ENCODE measurements at places on chromosomes 16 and 17. TPM values are rescaled to one million over a fixed set of nuclear protein-coding genes. Genes with fewer than 3 reads are reported as not detected.

GRCh38 chr17:66465701-66466100 lies 163.3 kb downstream of the PRKCA start:
- no peaks in the 10 kb centered on the region for H3K27me3 ChIP-seq
- peaks cover 26% of the 10 kb centered on the region for H3K4me1 ChIP-seq
- H3K4me3 ChIP-seq: no peak overlapping the region
- DNase-seq: no peak
- H3K27ac ChIP-seq: no peak overlapping the region

DNA sequence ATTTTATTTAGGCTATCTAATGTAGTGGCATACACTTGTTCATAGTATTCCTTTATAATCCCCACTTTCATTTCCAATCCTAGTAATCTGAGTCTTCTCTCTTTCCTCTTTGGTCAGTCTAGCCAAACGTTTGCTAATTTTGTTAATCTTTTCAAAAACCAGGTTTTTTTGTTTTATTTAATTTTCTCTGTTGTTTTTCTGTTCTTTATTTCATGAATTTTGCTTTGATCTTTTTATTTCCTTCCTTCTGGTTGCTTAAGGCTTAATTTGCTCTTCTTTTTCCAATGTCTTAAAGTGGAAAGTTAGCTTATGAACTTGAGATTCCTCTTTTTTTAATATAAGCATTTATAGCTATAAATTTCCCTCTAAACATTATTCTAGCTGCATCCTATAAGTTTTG lies 68.9 kb downstream of the NACA2 start:
- H3K4me3 ChIP-seq: no peak overlapping the region
- DNase-seq: no peak
- no peaks in the 10 kb centered on the region for H3K36me3 ChIP-seq
- H3K27ac ChIP-seq: no peak overlapping the region

GRCh38 chr17:16467044-16467443 lies 24.9 kb downstream of the LRRC75A start:
- H3K4me1 ChIP-seq: peaks cover 17% of the 10 kb centered on the region
- DNase-seq: no peak
- H3K4me3 ChIP-seq: no peak overlapping the region
- no peaks in the 10 kb centered on the region for H3K36me3 ChIP-seq

- peak overlapping the region; percentile 16 for H3K27ac ChIP-seq
- H3K27me3 ChIP-seq: no peaks in the 10 kb centered on the region
- H3K4me3 ChIP-seq: no peak overlapping the region
- H3K36me3 ChIP-seq: no peaks in the 10 kb centered on the region
- no peaks in the 10 kb centered on the region for H3K4me1 ChIP-seq
- no peak for DNase-seq
These were observed 6.5 kb downstream of the BMERB1 start for GRCh38 chr16:15440852-15441251.

- H3K27ac ChIP-seq: no peak overlapping the region
- no peaks in the 10 kb centered on the region for H3K36me3 ChIP-seq
- peaks cover 15% of the 10 kb centered on the region for H3K4me1 ChIP-seq
- no peak overlapping the region for H3K4me3 ChIP-seq
- no peaks in the 10 kb centered on the region for H3K27me3 ChIP-seq
These were observed 30.6 kb downstream of the LYRM1 start for GRCh38 chr16:20931066-20931600.

- H3K27ac ChIP-seq: no peak overlapping the region
- H3K36me3 ChIP-seq: no peaks in the 10 kb centered on the region
- no peaks in the 10 kb centered on the region for H3K4me1 ChIP-seq
- DNase-seq: no peak
- H3K4me3 ChIP-seq: no peak overlapping the region
- H3K27me3 ChIP-seq: peaks cover 50% of the 10 kb centered on the region
These were observed 35.8 kb upstream of the LHX1 start for GRCh38 chr17:36901506-36901905.

DNA sequence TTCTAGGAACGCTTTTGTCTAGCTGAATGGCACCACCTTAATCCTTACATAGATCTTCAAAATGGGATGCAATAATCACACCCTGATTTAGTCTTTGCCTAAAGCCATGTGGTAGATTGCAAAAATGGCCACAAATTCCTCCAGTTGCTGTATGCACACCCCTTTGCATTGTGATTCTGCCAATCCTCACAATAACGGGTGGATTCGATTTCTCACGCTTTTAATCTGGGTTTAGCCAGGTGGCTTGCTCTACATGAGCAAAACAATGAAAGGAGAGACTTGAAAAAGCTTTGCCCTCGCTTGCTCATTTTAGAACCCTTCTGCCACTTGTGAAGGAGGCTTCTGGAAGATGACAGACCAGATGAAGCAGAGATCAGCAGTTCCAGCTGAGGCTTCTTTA lies 50.3 kb upstream of the B4GALNT2 start:
- DNase-seq: no peak
- H3K27me3 ChIP-seq: peaks cover 59% of the 10 kb centered on the region
- H3K4me3 ChIP-seq: no peak overlapping the region
- no peaks in the 10 kb centered on the region for H3K36me3 ChIP-seq
- no peak overlapping the region for H3K27ac ChIP-seq
- no peaks in the 10 kb centered on the region for H3K4me1 ChIP-seq

DNA sequence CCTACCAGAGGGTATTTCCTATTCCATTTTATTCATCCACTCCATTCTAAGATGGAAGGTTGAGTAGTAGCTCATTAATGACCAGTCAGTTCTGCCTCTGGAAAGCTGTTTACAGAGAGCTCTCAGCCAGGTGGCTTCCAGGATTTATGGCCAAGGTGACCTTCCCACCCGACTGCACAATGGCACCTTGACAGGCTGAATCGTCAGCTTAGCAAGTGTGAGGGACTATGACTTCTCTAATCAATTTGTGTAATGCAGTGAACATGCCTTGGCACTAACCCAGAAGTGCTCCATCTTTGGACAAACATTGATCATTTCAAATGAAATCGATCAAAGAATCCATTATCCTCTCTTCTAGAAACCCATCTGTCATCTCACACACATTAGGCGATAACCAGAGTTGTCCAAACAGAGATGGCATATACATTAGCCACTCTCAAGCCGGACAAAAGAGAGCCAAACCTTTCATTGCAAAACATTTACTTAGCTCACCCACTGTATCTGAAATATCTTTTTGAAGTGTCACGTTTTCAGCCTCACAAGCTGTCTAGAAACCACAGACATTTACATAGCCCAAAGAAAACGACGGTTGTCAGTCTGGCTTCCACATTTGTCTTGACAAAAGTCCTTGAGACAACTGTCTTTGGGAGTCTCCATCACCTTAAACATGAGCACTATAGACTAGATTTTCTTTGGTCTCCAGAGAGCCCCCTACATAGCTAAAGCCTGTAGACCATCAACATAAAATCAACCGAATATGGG lies 35.6 kb downstream of the CLEC3A start:
- H3K36me3 ChIP-seq: no peaks in the 10 kb centered on the region
- no peak overlapping the region for H3K27ac ChIP-seq
- peaks cover 5% of the 10 kb centered on the region for H3K27me3 ChIP-seq
- no peak overlapping the region for H3K4me3 ChIP-seq
- H3K4me1 ChIP-seq: no peaks in the 10 kb centered on the region

- peak overlapping the region; percentile 84 for H3K27ac ChIP-seq
- H3K27me3 ChIP-seq: no peaks in the 10 kb centered on the region
- no peak overlapping the region for H3K4me3 ChIP-seq
- no peaks in the 10 kb centered on the region for H3K36me3 ChIP-seq
- peak; percentile 75 for DNase-seq
These were observed 22.5 kb downstream of the CCR7 start for GRCh38 chr17:40542558-40543411.

DNA sequence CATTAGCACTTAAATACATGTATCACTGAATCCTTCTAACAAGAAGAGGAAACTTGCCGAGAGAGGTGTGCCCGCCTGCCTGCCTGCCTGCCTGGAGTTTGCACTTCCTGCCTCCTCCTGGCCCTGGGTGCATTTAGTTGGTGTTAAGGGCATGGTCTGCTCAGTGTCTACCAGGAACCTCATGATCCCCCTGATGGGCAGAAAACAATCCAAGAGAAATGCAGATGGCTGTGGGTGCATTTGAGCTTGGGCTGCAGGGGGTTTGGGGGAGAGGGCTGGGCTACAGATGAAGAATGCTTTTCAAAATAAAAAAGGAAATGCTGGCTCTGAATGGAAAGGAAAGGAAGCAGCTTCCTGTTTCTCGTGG lies 10.1 kb downstream of the KSR1 start:
- H3K4me3 ChIP-seq: peak overlapping the region; percentile 25
- no peaks in the 10 kb centered on the region for H3K27me3 ChIP-seq
- peaks cover 9% of the 10 kb centered on the region for H3K4me1 ChIP-seq
- DNase-seq: no peak

GRCh38 chr17:3506054-3506453 lies 30.3 kb downstream of the ASPA start:
- DNase-seq: no peak
- H3K27ac ChIP-seq: no peak overlapping the region
- H3K4me1 ChIP-seq: peaks cover 1% of the 10 kb centered on the region
- no peaks in the 10 kb centered on the region for H3K27me3 ChIP-seq
- no peaks in the 10 kb centered on the region for H3K36me3 ChIP-seq

- no peak for DNase-seq
- H3K27ac ChIP-seq: no peak overlapping the region
- H3K27me3 ChIP-seq: no peaks in the 10 kb centered on the region
- peaks cover 13% of the 10 kb centered on the region for H3K4me1 ChIP-seq
These were observed 85.8 kb downstream of the SOCS1 start for GRCh38 chr16:11170201-11170600.

DNA sequence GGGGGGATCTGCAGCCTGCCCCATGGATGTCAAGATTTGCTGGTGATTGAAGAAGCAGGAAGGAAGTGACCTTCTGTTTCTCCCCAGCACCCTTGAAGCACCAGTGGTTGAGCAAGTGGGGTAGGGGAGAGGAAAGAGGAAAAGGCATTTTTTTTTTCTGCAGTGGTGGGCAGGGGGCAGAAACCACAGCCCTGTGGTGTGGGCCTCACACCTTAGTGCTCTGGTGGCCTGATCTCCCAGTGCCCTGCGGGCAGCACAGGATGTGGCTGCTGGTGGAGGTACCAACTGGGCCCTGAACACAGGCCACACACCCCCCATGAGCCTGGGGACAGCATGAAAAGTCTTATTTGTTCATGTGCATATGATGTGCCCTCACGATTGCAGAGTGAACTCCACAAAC lies 7.1 kb downstream of the ITGAD start:
- H3K27ac ChIP-seq: no peak overlapping the region
- H3K4me3 ChIP-seq: no peak overlapping the region
- H3K4me1 ChIP-seq: no peaks in the 10 kb centered on the region
- H3K36me3 ChIP-seq: no peaks in the 10 kb centered on the region
- no peak for DNase-seq
- H3K27me3 ChIP-seq: no peaks in the 10 kb centered on the region

- H3K4me3 ChIP-seq: no peak overlapping the region
- no peaks in the 10 kb centered on the region for H3K4me1 ChIP-seq
- no peak overlapping the region for H3K27ac ChIP-seq
These were observed 2.7 kb upstream of the GJC1 start for GRCh38 chr17:44832805-44833204.

DNA sequence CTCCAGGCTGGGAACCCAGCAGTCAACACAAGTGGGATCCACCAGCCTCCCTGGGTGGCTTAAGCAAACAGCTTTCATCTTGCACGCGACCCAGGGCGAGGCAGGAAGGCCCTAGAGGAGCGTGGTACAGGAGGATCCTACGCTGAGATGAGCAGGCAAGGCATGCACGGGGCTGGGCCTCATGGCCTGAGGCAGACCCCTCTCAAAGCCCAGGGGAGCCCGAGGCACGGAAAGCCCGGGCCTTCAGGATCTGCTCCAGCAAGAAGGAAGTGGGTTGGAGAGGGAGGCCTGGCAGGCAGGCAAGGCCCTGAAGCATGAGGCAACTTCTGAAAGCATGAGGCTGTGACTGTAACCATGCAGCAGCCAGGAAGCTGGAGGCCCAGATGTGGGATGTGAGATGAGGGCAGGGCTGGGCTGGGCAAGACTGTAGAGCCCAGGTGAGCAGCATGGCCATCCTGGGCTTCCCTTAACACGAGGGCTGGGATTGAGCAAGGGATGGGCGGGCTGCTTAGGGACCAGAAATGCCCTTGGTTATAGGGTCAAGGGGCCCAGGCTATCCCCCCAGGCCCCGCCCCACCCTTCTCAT lies 338.7 kb downstream of the C16orf95 start:
- H3K27ac ChIP-seq: no peak overlapping the region
- DNase-seq: no peak
- no peak overlapping the region for H3K4me3 ChIP-seq
- H3K4me1 ChIP-seq: no peaks in the 10 kb centered on the region

GRCh38 chr17:72116661-72117521 lies 3.9 kb upstream of the SOX9 start:
- DNase-seq: no peak
- no peak overlapping the region for H3K27ac ChIP-seq
- H3K36me3 ChIP-seq: no peaks in the 10 kb centered on the region
- H3K4me1 ChIP-seq: peaks cover 17% of the 10 kb centered on the region
- peak overlapping the region; percentile 32 for H3K4me3 ChIP-seq

DNA sequence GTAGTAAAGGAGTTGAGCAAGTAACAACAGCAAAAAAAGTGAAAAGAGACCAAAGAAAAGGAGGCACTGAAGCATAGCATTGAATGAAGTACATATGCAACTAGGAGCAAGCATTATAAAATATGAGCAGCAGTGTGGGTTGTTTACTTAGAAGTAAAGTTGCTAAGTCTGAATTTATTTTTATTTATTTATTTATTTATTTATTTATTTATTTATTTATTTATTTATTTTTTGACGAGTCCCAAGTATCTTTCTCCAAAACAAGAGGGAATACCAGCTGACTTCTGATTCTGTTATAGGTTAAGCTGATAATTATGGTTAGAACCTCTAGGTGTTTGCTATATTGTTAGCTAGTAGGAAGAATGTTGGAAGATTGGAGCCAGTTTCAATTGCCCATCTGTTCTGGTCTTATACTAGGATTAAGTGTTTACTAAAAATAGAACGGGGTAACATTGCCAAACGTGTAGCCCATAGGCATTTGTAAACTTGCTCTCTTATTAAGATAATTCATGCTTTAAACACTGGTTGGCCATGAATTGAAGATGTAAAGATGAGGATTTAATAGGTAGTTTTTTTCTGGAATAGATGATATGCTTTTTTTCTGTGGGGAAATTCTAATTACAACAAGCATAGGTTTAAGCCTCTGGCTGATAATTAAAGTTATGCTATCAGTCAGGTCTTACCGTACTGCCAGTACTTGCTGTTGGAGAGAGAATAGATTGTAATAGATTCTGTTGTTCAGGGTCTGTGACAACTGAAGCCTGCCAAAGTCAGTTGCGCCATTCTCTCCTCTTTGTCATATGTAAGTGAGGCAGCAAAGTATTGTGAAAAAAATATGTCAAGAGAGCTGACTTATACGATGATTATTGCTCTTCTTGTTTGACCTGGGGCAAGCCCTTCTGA lies 66.7 kb downstream of the PPM1E start:
- no peaks in the 10 kb centered on the region for H3K27me3 ChIP-seq
- H3K36me3 ChIP-seq: no peaks in the 10 kb centered on the region
- no peak overlapping the region for H3K4me3 ChIP-seq
- no peak overlapping the region for H3K27ac ChIP-seq
- DNase-seq: no peak

- no peaks in the 10 kb centered on the region for H3K27me3 ChIP-seq
- H3K4me1 ChIP-seq: no peaks in the 10 kb centered on the region
- no peak overlapping the region for H3K27ac ChIP-seq
- no peak overlapping the region for H3K4me3 ChIP-seq
- no peak for DNase-seq
- H3K36me3 ChIP-seq: no peaks in the 10 kb centered on the region
These were observed 173.2 kb upstream of the MYOCD start for GRCh38 chr17:12492450-12492849.

Gene MYL11
- total RNA-seq: not detected

Gene P2RX1
- 1.3 TPM for total RNA-seq

Gene KRTAP4-5
- total RNA-seq: not detected
